HT-29 (cell line): ENCODE measurements at places on chromosomes 12 and 14. TPM values are rescaled to one million over a fixed set of nuclear protein-coding genes. Genes with fewer than 3 reads are reported as not detected.

- DNase-seq, result no peak
These were observed 4.2 kb upstream of the UNC119B start for GRCh38 chr12:120706029-120706428.

DNA sequence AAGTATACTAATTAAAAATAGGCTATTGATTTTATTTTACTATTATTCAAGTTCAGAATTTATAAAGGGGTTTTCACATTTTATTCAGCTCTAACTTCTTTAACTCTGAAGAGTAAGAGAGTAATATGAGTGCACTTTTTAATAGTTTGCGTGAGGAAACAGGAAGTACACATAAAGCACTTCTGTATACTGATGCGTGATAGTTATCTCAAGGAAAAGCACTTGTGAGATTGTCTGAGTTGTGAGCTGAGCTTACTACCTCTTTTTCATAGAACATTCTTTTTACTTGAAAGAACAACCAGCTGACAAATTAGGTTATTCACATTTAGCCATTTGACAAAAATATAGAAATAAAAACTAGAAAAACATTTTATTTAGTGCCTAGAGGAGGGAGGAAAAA, 1.9 kb downstream of the RAD51AP1 start:
- no peak for DNase-seq

GRCh38 chr12:117483501-117483900, 122.1 kb upstream of the NOS1 start:
- DNase-seq, result no peak

DNA sequence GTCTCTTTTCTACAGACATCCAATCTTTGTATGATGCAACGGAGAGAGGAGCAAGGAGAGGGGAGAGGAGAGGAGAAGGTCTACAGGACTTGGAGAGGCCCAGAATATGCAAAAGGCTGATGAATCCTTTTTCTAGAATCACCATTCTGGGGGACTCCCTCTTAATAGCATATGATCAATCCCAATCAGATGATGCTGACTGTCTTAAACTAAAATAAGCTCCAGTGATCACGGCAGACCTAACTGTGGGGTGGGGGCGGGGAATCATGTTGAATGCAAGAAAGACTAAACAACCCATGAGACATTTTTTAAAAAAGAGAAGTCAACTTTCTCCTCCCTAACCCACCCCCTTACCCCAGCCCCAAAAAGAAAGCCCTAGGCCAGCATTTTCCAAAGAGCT, 33.4 kb downstream of the BTBD7 start:
- DNase-seq, result no peak

- no peak for DNase-seq
These were observed 64.3 kb downstream of the APOBEC1 start for GRCh38 chr12:7601406-7601805.

DNA sequence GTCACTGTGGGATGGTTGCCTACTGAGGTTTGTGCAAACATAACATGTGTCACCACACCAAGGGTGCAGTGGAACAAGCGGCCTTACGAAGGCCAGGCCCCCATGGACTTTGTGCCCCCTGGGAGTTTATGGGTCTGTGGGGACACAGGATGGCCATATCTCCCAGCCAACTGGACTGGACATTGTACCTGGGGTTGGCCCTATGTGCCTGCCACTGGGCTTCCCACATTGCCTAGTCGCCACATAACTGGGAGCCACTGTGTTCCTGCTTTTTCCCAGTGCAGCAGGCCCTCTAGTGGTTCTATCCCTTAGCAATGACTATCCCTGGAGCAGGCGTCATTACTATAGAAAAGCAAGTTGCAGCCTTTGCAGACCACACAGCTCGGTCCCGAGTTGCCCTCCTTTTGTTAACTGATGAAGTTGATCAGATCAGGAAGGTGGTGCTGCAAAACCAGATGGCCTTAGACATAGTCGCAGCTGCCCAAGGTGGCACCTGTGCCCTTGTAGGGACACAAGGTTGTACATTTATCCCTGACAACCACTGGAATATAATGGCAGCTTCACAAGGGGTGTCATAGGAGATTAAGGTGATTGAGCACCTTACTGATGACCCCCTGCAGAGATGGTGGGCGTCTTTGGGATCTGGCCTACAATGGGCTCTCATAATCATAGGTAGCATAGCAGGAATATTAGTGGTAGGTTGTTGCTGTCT, 15.2 kb upstream of the RNASE12 start:
- DNase-seq, result peak; percentile 52

DNA sequence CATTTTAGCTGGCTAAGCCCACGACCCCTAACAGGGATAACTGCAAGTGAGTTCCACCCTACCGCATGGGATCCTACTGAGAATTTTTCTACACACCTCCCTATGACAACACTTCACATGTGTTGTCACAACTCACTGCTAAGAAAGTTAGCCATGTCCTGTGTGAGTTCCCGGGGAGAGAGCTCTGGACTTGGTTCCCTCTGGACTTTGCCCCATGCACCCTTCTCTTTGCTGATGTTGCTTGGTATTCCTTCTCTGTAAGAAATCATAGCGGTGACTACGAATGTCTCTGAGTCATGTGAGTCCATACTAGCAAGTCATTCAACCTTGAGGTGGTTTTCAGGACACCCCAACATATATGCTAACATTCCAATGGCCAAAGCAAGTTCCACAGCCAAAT, 9.5 kb upstream of the CDKN3 start:
- DNase-seq, result peak; percentile 15

- no peak for DNase-seq
These were observed 152.2 kb upstream of the CNOT2 start for GRCh38 chr12:70091021-70091521.

Gene NANOG
- not detected in 2 replicates for total RNA-seq

DNA sequence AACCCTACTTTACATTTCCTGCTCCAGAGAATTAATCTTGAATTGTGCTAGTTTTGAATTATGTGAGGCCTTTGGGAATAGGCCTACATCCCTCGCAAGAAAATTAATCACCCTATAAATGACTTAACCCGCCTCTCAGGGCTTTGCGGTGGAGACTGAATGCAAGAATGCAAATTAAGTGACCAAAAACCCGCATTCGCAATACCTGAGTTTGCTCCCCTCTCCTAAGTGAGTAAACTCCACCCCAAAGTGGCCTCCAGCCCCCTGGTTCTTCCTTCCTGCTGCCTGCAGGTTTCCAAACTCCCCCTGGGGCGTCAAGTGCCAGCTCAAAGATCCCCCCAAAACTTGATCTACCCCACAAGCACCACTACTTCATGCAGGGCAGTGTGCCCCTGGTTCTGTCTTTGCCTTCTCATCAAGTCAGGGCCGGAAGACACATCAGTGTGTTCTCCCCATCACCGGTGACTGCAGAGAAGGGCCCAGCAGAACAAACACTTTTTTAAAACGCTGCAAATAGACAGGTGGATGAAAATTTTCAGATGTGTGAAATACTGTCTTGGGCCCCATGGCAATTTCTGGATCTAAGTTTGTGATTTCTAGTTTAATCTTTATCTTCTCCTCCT, 644.7 kb downstream of the VRK1 start:
- no peak for DNase-seq

DNA sequence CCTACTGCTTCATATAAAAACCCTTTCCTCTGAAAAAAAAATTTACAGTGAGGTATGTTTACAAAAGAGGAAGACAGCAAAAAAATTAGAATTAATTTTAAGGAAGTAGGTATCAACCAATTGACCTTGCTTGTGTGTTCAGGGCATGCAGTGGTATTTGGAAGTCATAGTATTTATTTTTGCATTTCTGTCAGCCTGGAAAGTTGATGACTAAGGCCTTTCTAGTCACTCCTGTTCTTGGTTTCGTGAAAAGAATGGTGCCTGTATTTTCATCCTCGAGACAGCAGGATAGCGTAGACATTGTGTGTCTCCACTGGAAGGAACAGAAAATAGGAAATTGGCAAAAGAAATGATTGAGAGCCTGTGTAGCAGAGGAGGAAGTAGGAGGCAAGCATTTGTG, 24.5 kb downstream of the SLC16A7 start:
- DNase-seq, result no peak

GRCh38 chr14:90531497-90531896, 134.7 kb downstream of the CALM1 start:
- DNase-seq, result no peak

DNA sequence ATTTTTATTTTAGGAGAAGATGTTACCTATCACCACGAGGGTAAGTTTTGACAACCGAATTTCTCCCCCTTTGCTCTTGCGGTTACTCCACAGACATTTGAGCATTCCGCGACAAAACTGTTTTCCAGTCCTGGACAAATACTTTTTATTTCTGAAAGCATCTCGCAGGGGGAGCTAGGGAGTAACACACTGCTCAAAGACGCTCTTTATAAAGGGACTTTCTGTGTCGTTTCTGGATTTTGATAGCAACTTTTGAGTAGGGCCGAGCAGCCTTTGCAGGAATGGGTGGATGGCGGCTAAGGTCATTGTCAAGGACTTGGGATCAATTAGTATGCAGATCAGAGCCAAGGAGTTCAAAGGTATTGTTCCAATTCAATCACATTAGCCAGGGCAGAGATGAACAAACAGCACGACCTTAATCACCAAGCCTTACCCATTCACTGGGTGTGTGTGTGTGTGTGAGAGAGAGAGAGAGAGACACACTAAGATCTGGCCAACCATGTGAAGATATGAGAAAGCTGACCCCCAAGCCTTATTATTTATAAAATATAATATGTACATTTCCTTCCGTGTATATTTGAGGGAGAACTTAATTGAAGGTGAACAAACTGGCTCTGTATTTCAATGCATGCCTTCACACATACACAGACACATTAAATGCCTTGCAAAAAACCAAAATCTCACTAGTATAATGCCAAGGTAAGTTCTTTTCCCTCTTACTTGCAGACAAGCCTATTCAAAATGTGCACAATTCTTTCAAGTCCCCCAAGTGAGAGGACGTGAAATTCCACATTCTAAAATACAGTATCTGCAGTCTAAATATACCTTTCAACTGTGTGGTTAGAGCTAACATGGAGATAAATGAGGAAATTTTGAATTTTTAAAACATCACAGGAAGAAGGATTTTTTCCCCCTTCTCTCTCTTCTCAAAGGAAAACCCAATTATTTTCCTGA, 613.8 kb downstream of the VRK1 start:
- DNase-seq, result no peak

GRCh38 chr12:105803292-105803691, 335.5 kb downstream of the NUAK1 start:
- no peak for DNase-seq

Gene POTEM
- total RNA-seq, result 0.10 TPM in 1 of 2 replicates, not detected in the other

GRCh38 chr12:119444462-119445044, 110.0 kb downstream of the CCDC60 start:
- DNase-seq, result peak; percentile 84

- peak; percentile 49 for DNase-seq
These were observed 1.1 kb downstream of the GCH1 start for GRCh38 chr14:54901380-54902142.

GRCh38 chr14:24106672-24107271, 7.8 kb upstream of the DCAF11 start:
- no peak for DNase-seq

GRCh38 chr14:81831128-81831820, 297.6 kb upstream of the SEL1L start:
- DNase-seq, result no peak

DNA sequence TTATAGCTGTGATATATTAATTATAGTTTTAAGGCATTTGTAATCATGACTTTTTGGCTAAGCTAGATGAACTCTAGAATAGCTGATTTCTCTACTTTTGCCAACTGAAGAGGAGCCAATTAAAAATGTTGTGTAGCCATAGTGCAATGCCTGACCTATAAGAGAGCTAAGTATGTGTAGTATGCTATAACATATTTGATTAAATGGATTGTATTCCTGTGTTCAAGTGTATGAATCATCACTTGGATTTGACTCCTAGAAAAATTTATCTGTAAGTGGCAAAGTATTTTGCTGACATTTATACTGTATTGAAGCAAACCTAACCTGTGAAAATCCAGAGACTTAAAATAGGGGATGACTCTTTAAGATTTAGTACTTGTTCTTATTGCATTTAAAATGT, 34.2 kb downstream of the PCNX4 start:
- DNase-seq, result no peak

- DNase-seq, result peak; percentile 83
These were observed 21.9 kb upstream of the IFT81 start for GRCh38 chr12:110102255-110102654.

- DNase-seq, result peak; percentile 54
These were observed 254.0 kb upstream of the USP15 start for GRCh38 chr12:62006076-62006732.

DNA sequence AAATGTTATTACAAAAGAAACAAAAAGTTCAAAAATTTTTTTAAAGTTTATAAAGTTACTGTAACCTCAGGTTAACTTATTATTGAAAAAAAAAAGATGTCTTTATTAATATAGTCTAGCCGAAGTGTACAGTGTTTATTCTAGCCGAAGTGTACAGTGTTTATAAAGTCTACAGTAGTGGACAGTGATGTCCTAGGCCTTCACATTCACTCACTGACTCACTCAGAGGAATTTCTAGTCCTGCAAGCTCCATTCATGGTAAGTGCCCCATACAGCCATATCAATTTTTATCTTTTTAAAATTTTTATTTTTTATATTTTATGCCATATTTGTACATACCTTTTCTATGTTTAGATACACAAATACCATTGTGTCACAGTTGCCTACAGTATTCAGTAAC, 10.4 kb downstream of the ATG2B start:
- no peak for DNase-seq

DNA sequence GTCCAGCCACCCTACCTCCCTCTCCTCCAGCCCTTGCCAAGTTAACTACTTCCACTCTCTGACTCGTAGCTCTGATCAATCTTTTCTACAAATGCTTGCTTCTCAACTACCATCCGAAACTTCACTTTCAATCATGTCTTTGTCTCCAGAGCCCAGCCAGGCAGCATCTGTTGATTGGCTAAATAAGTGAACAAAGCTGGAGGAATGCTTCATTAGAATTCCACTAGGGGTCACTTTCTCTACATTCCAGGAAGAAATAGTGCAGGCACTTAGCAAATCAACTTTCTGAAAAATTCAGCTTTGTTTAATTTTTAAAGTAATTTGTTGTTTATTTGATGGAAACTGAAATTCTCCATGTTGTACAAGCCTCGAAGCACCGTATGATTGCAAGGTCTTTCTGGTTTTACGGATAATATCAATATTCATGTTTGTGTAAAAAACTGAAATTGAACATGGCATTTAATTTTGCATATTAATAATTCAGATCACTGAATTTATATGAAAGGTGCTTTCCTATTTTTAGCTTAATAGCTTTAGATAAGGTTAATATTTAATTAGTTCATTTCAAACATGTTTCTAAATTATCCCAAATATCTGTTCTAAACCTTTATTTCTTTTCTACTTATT, 32.4 kb upstream of the HELB start:
- peak; percentile 29 for DNase-seq

Gene FIGNL2
- total RNA-seq, result not detected in 2 replicates

Gene GPR84
- not detected in 2 replicates for total RNA-seq

GRCh38 chr14:85293612-85294234, 236.2 kb upstream of the FLRT2 start:
- DNase-seq, result no peak

Gene APOF
- not detected in 2 replicates for total RNA-seq

DNA sequence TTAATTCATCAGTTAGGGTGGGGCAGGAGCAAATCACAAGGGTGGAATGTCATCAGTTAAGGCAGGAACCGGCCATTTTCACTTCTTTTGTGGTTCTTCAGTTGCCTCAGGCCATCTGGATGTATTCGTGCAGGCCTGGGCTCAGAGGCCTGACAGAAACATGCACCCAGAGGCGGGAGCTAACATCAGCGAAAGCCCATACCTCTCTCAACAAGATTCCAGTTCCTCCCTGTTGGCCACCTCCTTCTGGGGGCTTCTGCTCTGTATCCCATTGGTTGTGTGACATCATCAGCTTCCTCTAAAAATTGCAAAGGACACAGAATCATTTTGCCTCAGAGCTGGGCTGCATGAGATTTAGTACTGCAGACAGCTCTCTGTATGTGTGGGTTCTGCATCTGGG, 134.3 kb downstream of the ZNF664 start:
- DNase-seq, result no peak
